GDM1 (cell line): ENCODE measurements at places on chromosomes 11 and 22.

DNA sequence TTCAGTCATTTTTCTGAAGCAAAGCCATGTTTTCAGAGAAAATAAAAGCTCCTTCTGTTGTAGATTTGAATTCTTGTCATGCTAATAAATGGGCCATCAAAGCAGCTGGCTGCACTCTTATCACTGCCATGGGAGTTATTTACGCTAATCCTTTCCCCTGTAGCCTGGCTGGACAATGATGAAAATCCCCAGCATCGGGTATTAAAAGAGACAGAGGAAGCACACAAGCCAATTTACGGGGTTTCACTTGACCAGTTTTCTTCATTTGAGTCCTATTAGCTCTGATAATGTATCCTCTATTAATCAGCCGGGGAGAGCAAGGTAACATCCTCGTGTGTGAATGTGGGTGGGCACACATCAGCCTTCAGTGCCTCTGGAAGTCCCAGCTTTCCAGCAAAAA is 470.2 kb upstream of the API5 start:
- no peak for DNase-seq

DNA sequence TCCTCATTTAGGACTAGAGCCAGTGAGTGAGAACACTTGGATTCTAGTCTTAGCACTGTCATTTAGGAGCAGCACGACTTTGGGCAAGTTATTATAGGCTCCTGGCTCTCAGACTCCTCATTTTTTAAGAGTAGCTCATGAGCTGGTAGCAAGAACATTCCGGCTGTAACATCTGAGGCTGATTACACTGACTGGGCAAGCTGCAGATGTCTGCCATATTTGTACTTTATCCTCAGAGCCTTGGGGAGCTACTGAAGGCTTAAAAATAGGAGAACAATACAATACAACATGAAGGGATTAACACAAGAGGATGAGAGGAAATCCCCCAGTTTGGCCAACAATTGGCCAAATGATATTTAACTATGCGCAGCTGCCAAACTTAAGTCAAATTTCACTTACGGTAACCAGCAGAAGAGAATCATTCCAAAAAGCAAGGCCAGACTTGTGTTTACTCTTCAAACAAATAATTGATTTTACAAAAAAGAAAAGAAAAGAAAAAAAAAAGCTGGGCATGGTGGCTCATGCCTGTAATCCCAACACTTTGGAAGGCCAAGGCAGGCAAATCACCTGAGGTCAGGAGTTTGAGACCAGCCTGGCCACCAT is 113.1 kb upstream of the ARHGAP42 start:
- DNase-seq = no peak

DNA sequence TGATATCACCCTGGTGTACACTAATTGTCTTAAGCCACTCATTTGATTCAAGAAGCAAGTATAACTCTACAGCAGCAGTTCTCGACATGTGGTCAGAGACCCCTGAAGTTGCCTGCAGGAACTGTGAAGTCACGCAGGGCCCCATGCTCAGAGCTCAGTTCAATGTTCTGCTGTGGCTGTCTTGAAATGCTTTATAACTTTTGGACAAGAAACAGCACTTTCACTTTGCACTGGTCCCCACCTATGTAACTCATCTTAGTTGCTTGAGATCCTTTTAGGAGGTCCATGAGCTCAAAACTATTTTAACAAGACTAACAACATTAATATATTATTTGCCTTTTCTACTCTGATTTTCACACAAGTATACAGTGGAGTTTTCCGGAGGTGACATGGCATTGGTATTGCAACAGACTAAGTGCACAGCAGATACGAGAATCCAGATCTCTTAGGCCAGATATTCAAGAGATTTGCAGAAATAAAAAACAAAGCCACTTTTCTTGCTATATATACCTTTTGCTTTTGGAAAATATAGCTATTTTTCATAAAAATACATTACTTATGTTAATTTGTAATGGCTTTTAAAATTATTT is 64.8 kb downstream of the PRR5L start:
- DNase-seq = no peak

DNA sequence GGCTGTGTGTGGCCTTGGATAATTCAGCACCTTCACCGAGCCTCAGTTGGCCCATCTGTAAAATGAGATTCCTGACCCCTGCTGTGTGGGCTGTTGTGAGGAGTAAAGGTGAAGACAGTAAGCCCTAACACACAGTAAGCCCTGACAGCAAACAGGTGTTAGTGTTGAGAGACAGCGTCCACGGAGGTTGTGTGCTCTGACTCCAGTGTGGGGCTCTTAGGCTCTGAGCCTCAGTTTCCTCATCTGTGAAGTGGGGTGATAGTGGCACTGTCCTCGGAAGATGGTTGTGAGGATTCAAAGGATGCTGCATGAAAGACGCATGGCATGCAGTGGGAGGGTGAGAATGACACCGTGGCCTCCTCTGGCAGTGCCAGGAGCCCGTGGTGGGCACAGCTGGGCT is 14.2 kb downstream of the DPP3 start:
- DNase-seq = no peak

DNA sequence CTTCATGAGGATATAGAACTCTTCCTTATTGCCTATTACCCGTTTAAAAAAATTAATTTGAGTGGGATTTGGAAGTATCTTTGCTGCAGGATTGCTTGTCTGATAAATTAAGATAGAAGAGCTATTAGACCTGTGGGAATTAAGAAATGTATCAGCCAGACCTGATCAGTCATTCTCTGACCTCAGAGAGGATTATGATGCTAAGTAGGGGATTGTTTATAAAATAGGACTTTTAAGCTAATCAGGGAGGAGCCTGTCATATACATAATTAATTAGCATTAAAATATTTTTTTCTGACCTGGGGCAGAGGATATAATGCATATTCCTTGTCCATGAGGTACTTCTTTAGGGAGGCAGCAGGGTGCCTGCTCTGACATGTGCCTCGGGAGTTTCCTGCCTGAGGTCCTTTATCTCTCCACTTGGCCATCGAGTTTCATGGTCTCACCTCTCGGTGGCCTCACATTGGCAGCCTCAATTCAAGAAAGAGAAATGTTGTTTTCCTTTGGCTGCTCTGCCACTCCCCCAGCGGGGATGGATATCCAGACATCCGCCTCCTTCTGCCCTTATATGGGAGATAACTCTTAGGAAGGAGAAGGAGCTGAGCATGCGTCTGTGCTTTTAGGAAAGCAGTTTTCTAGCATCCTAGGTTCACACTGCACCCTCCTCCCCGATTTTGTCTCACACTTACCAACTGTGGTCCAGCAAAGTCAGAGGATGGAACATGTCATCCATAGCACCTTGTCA is 41.1 kb downstream of the DIXDC1 start:
- DNase-seq = no peak

DNA sequence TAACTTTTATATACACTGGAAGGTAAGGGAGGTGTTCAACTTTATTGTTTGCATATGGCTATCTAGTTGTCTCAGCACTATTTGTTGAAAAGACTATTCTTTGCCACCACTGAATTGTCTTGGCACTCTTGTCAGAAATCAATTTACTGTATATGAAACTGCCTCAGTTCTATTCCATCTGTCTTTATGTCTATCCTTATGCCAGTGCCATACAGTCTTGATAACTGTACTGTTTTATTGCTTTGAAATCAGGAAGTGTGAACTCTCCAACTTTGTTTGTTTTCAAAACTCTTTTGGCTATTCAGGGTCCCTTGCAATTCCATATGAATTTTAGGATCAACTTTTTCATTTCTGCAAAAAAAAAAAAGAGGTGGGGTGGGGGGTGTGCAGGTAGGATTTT is 77.2 kb downstream of the PRSS23 start:
- DNase-seq = no peak

DNA sequence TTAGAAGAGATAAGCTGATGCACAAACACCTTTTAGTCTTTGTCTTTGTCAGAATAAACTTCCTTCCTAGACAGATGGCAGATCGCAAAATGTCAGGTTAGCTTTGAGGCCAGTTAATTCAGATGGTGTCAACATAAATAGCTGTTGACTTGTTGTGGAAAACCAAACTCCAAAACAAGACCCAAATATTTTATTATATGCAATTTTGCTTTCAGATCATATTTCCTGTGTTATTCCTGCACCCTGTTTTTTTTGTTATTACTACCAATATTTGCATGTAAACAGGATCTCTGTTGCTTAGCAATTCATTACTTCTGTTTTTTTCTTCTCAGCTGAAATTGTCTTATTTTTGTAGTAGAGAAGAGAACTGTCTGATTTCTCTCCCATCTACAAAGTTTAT is 316.0 kb downstream of the ETS1 start:
- no peak for DNase-seq

DNA sequence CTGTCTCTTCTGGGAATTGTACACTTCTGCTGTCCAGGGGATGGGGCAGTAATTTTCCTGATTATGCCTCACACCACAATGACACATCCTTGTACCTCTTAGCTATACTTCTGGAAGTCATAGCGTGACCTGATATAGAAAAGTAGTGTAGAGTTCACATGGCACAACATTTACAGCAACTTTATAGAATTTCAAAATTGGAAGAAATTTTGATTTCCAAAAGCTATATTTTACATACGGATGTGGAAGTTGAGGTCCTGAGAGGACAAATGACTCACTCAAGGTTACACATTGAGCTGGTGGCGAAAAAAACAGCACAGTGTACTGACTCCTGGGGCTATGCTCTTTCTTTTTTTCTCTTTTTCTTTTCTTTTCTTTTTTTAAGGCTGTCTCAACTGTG is 6.3 kb upstream of the CYP2R1 start:
- no peak for DNase-seq

DNA sequence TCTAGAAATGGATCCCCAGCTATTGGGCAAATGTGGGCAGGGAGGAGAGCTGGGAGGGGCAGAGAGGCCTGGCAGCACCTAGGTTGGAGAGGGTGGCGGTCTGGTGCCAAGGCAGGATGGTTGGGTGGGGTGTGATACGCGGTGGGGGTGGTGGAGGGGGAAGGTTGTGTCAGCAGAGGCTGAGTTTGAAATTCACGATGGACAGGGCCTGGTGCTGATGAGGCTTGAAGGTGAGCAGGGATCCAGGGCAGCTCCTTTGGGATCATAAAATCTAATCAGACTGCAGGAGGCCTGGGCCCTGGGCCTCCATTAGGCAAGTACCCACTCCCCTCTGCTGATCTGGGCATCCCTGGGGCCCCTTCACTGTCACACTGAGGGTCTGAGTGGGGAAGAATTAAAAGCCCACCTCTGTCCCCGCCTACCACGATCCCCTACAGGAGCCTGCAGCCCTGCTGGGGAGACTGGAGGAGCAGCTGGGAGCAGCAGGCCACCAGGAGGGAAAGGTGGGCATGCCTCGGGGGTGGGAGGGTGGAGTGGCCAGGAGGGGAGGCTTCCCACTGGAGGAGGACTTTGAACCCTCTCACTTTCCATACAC is 24.0 kb downstream of the IGLL1 start:
- DNase-seq = no peak

DNA sequence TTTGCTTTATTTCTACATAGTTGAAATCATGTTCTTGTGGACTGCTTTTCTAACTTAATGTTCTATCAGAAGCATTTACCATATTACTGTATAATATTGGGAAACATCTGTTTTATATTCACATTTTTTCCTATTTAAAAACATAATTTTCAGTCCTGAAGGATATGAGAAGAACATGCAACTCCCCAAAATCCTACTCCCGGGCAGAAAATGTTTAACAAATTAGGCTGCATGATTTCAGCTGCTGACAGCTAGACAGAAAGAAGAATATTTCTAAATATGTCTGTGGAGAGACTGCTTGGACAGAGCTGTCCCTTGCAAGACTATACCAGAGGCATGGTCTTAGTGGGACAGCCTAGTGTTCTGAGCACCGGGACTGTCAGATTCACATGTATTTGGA is 15.7 kb upstream of the AMPD3 start:
- DNase-seq = no peak
